Endothelial cell (in vitro differentiated cells): ENCODE measurements at places on chromosomes 2 and 18. TPM values are rescaled to one million over a fixed set of nuclear protein-coding genes. Genes with fewer than 3 reads are reported as not detected.

DNA sequence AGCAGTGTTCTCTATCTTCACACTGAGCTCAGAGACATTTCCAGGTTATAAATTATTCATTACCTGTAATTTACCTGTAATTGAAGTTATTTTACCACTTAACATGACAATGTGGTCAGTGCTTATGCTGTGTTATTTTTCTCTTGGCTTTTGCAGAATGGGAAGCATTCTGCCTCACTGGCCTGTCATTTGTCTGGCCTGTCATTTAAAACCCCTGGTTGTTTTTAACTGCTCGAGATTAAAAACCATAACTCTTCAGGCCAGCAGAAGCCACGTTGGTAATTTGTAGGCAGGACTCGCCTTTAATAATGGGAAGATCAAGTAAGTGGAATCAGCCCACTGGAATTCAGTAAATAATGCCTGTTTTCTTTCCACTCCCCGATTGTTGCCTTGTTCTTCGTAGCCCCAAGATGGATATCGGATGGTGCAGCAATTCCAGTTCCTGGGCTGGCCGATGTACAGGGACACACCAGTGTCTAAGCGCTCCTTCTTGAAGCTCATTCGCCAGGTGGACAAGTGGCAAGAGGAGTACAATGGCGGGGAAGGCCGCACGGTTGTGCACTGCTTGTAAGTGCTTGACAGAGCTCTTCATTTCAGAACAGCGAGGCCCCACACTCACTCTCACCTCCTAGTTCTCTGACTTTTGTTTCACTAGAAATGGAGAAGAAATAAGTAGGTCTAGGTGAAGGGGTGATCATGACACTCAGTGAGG is 222.4 kb upstream of the RAB12 start:
- peaks cover 6% of the 10 kb centered on the region for H3K27me3 ChIP-seq
- H3K36me3 ChIP-seq: peaks cover 73% of the 10 kb centered on the region
- no peak overlapping the region for H3K27ac ChIP-seq
- peak overlapping the region; percentile 44 for H3K4me3 ChIP-seq

Gene TXNDC2
- total RNA-seq: not detected

DNA sequence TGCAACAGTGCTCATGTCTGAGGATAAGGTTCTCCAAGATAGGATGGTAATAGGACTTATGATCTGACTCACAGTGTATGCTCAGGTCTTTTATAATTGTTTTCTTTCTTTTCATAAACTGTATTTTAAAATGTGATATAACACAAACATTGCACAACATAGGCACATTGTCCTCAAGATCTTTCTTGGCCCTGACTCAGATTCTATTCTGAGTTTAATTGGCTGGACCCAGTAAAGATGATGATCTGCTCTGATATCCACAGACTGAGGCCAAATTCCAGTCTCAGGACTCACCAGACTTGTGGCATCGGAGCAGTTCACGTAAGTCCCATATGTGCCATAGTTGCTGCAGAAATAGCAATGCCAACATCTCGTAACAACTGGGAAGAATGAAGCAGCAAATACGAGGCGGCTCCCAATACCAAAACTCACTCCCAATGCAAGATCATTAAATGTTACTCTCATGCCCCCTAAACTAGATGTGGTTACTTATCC is 448.9 kb upstream of the SLC14A2 start:
- peaks cover 1% of the 10 kb centered on the region for H3K27me3 ChIP-seq
- H3K27ac ChIP-seq: no peak overlapping the region
- no peak overlapping the region for H3K4me3 ChIP-seq
- DNase-seq: no peak

Gene NOSTRIN
- total RNA-seq: not detected

DNA sequence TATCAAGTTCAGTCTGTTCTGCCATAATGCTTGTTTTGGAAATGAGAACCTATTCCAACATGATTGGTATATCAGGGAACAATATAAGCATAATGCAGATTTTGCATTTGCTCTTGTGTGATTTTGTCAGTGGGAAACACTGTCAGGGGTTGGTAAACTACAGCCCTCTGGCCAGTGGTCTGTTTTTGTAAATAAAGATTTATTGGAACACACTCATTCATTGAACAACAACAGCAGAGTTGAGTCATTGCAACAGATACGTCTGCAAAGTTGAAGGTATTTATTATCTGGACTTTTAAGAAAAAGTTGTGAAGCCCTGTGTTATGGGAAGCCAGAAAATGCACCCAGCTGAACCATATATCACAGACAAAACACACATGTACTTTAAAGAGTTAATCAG is 83.1 kb downstream of the MCFD2 start:
- no peaks in the 10 kb centered on the region for H3K4me1 ChIP-seq
- no peak overlapping the region for H3K27ac ChIP-seq
- no peak overlapping the region for H3K4me3 ChIP-seq
- peaks cover 5% of the 10 kb centered on the region for H3K27me3 ChIP-seq
- DNase-seq: no peak

Gene GIGYF2
- total RNA-seq: 61.1 TPM

DNA sequence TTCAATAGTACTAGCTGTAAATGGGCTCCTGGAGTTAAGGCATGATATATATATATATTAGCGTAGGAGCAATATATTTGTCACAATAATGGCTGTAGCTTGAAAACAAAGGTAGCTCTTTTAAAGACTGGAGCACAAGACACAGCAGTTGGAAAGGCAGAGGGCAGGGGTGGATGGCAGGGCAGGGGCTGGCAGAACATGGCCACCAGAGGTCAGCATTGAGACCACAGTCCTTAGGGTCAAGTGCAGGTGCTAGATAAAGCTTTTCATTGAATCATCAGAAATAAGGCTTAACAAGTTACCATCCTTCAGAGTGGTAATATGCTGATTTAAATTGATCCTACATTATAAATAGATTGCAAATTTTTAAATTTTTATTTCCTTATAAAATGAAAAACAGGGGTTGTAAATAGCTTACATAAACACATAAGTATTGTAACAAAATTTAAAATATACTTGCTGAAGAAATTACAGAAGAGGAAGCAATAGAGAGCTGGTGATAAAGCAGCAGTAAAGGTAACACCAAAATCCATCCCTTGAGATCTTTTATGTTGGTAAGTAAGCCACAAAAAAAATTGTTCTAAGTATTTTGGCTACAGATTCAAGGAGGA is 161.2 kb upstream of the PIEZO2 start:
- H3K36me3 ChIP-seq: no peaks in the 10 kb centered on the region
- peak; percentile 76 for DNase-seq
- no peak overlapping the region for H3K4me3 ChIP-seq

DNA sequence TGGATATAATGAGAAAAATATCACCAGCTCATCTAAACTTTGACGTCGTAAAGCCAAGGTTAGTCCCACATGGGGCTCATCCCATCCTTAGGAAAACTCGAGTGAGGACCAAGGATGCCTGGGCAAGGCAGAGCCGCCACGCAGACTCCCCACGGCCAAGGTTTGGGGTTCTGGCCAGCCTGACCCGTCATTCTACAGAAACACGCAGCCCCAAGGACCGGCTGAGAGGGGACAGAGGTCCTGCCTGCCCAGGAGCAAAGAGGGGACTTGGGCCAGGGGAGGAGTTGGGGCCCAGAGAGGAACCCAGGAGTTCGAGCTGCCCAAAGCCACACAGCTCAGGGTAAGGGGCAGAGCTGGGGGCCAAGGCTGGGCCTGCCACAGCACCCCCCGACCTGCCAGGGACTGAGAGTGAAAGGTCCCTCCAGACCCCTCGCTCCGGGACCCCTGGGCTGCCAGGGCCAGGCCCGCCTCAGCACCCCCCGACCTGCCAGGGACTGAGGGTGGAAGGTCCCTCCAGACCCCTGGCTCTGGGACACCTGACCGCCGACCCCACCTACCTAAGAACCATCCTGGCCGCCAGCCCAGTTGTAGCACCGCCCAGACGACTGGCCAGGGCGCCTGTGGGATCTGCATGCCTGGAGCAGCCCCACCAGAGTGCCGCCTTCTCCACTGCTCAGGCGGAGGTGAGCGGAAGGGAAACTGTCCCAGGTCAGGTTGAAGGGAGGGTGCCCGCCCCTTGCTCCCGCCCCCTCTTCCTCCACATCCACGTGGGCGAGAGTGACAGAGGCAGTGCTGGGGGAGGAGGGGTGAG is at the start of gene PDCD1:
PDCD1 (minus strand) TSS at position 689 of the 811 bp plus-strand sequence; CDS start at position 633, 56 bp downstream.
- no peaks in the 10 kb centered on the region for H3K4me1 ChIP-seq
- peaks cover 5% of the 10 kb centered on the region for H3K36me3 ChIP-seq
- H3K27ac ChIP-seq: no peak within 1 kb of the TSS
- H3K4me3 ChIP-seq: no peak within 1 kb of the TSS

GRCh38 chr18:58714259-58714658 is 43.0 kb downstream of the MALT1 start:
- H3K27ac ChIP-seq: no peak overlapping the region
- H3K36me3 ChIP-seq: peaks cover 3% of the 10 kb centered on the region
- no peak overlapping the region for H3K4me3 ChIP-seq
- no peaks in the 10 kb centered on the region for H3K27me3 ChIP-seq

- H3K36me3 ChIP-seq: no peaks in the 10 kb centered on the region
- H3K4me1 ChIP-seq: peaks cover 5% of the 10 kb centered on the region
- no peak overlapping the region for H3K4me3 ChIP-seq
- H3K27me3 ChIP-seq: peaks cover 6% of the 10 kb centered on the region
- DNase-seq: no peak
- no peak overlapping the region for H3K27ac ChIP-seq
Observed at GRCh38 chr2:85743304-85743978, 10.3 kb upstream of the ATOH8 start.

GRCh38 chr2:73987109-73987947 is 2.6 kb downstream of the TET3 start:
- peak overlapping the region; percentile 20 for H3K27ac ChIP-seq
- no peak for DNase-seq
- H3K36me3 ChIP-seq: peaks cover 29% of the 10 kb centered on the region
- H3K27me3 ChIP-seq: peaks cover 20% of the 10 kb centered on the region
- H3K4me1 ChIP-seq: peaks cover 35% of the 10 kb centered on the region
- peak overlapping the region; percentile 93 for H3K4me3 ChIP-seq

Gene CEP76
- total RNA-seq: 9.3 TPM

Gene CCDC74A
- 16.0 TPM for total RNA-seq

Gene RBM44
- 0.44 TPM for total RNA-seq

- H3K4me1 ChIP-seq: no peaks in the 10 kb centered on the region
- peaks cover 7% of the 10 kb centered on the region for H3K27me3 ChIP-seq
- H3K27ac ChIP-seq: no peak overlapping the region
- peaks cover 10% of the 10 kb centered on the region for H3K36me3 ChIP-seq
- no peak for DNase-seq
- no peak overlapping the region for H3K4me3 ChIP-seq
Observed at GRCh38 chr2:67564076-67564475, 166.9 kb downstream of the ETAA1 start.

Gene PKP4
- 64.9 TPM for total RNA-seq

- H3K4me3 ChIP-seq: no peak overlapping the region
- H3K27me3 ChIP-seq: no peaks in the 10 kb centered on the region
- no peak for DNase-seq
- no peak overlapping the region for H3K27ac ChIP-seq
- no peaks in the 10 kb centered on the region for H3K36me3 ChIP-seq
Observed at GRCh38 chr18:44197832-44198611, 482.7 kb upstream of the SETBP1 start.

DNA sequence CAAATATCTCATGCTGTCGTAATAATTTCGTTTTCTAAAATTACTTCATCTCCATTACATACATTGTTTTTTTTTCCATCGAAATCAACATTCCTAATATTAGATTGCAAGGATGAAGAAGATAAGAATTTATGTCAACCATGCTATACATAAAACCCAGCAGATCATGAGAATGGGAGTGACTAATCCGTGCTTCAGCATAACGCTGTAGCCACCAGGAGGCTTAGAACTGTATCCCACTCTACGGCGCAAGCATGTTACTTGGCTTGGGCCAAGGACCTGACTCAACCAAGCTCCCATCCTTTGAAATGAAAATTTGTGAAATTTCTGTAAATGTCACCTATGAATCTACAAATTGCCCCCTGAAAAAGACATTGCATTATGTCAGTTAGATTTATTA is 392.5 kb downstream of the FIGN start:
- no peaks in the 10 kb centered on the region for H3K36me3 ChIP-seq
- no peaks in the 10 kb centered on the region for H3K27me3 ChIP-seq
- no peak for DNase-seq
- H3K4me3 ChIP-seq: no peak overlapping the region

- H3K36me3 ChIP-seq: no peaks in the 10 kb centered on the region
- peak overlapping the region; percentile 89 for H3K4me3 ChIP-seq
- H3K27me3 ChIP-seq: peaks cover 16% of the 10 kb centered on the region
Observed at GRCh38 chr2:10079266-10079869, 843 bp downstream of the CYS1 start.

GRCh38 chr18:32301976-32302743 is 112.3 kb downstream of the MEP1B start:
- no peaks in the 10 kb centered on the region for H3K4me1 ChIP-seq
- H3K27ac ChIP-seq: no peak overlapping the region
- no peak overlapping the region for H3K4me3 ChIP-seq
- H3K27me3 ChIP-seq: peaks cover 10% of the 10 kb centered on the region
- DNase-seq: no peak

GRCh38 chr2:213013979-213014378 is 137.4 kb downstream of the IKZF2 start:
- H3K27me3 ChIP-seq: peaks cover 2% of the 10 kb centered on the region
- no peak overlapping the region for H3K4me3 ChIP-seq
- H3K36me3 ChIP-seq: no peaks in the 10 kb centered on the region
- DNase-seq: no peak
- H3K4me1 ChIP-seq: no peaks in the 10 kb centered on the region

Gene CNDP1
- total RNA-seq: not detected

GRCh38 chr2:192035731-192036442 is 158.8 kb downstream of the TMEFF2 start:
- no peak overlapping the region for H3K4me3 ChIP-seq
- DNase-seq: no peak
- H3K27me3 ChIP-seq: no peaks in the 10 kb centered on the region
- no peak overlapping the region for H3K27ac ChIP-seq
- H3K36me3 ChIP-seq: no peaks in the 10 kb centered on the region

Gene C2orf78
- not detected for total RNA-seq

DNA sequence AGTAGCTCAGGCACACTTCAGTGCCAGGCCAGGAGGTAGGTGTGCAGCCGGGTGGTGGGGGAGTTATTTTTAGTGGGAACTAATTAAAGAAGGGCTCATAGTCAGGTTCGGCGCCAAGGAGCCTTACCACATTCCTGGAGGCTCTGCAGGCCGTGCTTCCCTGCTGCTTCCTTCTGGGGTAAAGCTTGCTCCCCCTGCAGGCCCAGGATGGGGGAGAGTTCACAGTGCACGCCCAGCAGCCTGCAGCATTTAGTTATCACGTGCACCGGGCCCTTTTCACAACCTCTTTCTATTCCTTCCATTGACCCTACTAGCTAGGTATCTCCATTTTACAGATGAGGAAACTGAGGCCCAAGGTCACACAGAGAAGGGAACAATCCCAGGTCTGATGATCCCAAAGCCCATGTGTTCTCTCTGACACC is 2.5 kb downstream of the KCNF1 start:
- H3K4me1 ChIP-seq: peaks cover 25% of the 10 kb centered on the region
- DNase-seq: peak; percentile 42
- peaks cover 22% of the 10 kb centered on the region for H3K27me3 ChIP-seq
- H3K4me3 ChIP-seq: peak overlapping the region; percentile 56
- H3K27ac ChIP-seq: no peak overlapping the region

GRCh38 chr2:156332284-156332533 is 312 bp downstream of the NR4A2 start:
- peaks cover 29% of the 10 kb centered on the region for H3K4me1 ChIP-seq
- peak overlapping the region; percentile 96 for H3K4me3 ChIP-seq
- peaks cover 36% of the 10 kb centered on the region for H3K27me3 ChIP-seq
- peak overlapping the region; percentile 97 for H3K27ac ChIP-seq
- no peak for DNase-seq
